ENCODE measurements at places on chromosomes 1 and 21.

DNA sequence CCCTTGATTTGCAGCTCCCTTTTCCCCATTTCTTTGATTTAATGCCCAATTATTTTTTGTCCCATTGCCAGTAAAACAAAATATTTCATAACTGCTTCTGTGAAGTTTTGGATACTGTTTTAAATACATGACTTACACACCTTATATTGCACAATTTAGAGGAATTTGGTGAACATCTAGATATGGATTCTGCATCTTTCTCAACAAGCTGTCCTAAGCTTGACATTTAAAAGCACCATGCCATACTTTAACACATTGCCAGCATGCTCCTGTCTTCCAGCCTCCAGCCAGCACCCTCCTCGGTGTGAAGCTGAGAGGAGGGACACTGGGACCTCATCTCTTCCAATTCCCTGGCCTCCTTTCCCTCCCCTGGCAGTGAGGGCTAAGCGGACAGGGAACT lies 167.6 kb downstream of the SEC16B start:
- DNase-seq = no peak

GRCh38 chr1:212607206-212607912 lies 1.2 kb upstream of the ATF3 start:
- peak; percentile 14 for DNase-seq

GRCh38 chr1:158002022-158002630 lies 8.7 kb downstream of the KIRREL1 start:
- DNase-seq = no peak

DNA sequence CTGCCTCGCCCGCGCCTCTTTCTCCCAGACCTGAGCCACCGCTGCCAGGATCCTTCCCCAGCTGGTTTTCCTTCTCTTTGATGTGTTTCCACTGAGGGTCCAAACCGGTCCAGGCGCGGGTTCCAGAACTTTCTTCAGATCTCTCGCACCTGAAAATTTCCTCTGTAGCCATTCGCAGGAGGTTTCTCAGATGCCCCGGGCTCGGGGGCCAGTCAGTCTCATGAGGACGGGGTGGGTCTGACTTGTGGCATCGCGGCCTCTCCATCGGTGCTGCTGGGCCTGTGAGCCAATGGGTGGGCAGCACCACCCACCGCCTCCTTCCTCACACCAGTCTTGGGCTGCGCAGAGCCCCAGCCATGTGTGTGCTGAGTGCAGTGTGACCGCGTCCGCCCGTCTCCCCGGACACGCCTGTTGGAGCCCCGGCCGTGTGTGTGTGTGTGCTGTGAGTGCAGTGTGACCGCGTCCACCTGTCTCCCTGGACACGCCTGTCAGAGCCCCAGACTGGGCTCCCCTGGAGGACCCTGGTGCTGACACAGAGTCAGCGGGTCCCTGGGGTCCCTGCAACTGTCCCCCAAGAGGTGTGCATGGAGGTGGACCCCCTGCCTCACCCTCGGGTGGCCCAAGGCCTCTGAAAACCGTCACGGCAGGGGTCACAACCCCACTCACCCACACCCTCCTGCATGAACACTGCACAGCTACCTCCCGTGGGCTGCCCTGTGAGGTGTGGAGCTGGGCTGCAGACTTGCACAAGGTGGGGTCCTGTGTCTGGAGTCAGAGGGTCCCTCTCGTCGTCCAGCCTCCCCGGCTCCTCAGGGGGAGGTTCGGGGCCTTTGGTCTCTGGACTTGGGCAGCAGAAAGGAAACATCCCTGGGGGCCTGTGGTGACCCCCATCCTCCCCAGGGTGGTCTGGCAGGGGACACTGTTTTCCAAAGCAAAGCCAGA lies 20.2 kb downstream of the COL18A1 start:
- DNase-seq = no peak

- DNase-seq = no peak
These were observed 47.0 kb upstream of the RAP1GAP start for GRCh38 chr1:21716169-21716568.

DNA sequence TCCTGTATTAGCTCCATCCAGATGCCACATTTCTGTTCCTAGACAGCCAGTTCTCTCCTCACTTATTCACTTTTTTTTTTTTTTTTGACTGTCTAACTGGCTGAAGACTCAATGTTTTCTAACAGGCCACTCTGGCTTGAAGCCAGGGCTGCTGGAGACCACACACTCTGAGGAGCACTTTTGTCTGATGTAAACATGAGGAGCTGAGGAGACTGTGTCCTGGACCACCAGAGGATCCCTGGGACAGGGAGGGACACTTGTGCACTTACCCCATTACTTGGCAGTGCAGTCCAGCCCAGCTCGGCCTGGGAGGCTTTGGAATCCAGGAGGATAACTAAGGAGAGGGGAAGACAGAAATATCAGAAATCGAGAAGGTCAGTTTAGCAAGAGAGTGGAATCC lies 2.4 kb downstream of the EPHA10 start:
- no peak for DNase-seq

GRCh38 chr1:99877568-99877967 lies 27.4 kb downstream of the AGL start:
- DNase-seq = no peak

GRCh38 chr1:154270833-154271232 lies 1.6 kb upstream of the HAX1 start:
- no peak for DNase-seq

GRCh38 chr1:217917281-217917887 lies 286.2 kb downstream of the SPATA17 start:
- no peak for DNase-seq

- DNase-seq = peak; percentile 10
These were observed 27.7 kb downstream of the DSTYK start for GRCh38 chr1:205183676-205184335.

DNA sequence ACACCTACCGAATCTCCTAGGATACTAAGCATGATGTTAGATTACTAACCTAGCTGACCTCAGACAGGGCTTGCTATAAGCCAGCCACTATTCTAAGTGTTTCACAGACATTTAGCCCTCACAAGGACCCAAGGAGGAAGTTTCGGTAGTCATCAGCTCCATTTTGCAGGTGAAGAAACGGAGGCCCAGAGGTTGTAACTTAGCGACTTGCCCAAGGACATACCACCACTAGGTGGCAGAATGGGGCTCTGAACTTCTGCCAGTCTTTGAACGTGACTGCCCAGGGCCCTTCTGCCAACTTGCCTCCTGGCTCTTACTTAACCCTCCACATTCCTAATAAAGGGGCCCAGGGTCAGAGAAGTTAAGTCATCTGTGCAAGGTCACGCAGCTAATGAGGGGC lies 283.5 kb downstream of the C1orf94 start:
- peak; percentile 54 for DNase-seq

DNA sequence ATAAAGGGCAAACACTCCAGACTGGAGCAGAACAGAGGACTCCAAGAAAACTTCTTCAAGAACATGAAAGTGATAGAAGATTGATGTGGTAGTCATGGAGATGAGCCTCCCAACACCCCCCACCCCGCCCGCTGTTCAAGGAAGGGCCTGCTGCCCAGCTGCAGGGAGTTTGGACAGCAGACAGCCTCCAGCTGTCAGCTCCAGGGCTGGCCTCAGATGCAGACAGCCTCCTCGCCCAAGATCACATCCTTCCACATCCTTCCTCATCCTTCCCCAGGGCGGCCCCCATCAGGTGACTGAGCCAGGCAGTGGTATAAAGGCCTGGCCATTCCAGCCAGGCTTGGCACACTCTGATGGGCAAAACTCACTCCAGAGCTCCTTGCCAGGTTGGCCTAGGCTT lies 24.6 kb downstream of the HMGN2 start:
- DNase-seq = no peak

DNA sequence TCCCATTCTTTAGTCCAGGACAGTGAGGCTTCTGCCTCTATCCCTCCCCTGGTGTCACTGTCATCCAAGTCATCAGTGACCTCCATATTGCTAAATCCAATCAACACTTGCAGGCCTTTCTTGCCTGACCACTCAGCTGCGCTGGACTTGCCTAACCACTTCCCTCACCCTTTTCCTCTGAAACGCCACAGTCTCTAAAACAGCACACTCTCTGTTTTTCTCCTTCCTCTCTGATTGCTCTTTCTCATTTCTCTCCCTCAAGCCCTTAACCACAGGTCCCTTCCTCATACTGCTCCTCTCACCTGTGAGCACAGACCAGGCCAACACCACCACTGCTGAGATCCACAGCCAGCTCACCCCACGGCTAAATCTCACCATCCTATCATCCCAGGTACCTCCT lies 17.5 kb downstream of the TAL1 start:
- DNase-seq = no peak

GRCh38 chr1:27980216-27980845 lies 20.6 kb downstream of the XKR8 start:
- DNase-seq = no peak

DNA sequence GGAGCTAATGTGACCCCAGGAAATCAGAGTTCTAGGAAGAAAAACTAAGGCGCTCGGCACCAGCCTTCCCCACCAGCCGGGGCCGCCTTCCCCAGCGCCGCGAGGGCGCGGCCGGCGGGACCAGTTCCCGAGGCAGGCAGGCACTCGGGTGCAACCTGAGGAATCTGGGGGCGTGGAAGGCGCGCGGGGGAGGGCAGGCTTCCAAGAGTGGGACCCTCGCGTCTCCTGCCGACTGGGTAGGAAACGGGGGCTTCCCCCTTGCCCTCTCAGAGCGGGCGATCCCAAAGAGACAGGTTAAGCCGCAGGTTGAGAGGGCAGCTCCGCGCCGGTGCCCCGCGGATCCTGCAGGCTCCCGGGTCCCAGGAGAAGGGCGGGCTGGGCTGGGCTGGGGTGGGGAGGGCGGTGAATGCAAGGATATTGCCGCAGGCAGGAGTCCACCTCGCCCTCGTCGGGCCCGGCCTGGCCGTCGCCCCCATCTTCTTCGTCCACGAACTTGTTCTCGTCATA lies 431 bp downstream of the ARPC5 start:
- DNase-seq = no peak

- DNase-seq = no peak
These were observed 199.8 kb downstream of the CRB1 start for GRCh38 chr1:197467881-197468280.

DNA sequence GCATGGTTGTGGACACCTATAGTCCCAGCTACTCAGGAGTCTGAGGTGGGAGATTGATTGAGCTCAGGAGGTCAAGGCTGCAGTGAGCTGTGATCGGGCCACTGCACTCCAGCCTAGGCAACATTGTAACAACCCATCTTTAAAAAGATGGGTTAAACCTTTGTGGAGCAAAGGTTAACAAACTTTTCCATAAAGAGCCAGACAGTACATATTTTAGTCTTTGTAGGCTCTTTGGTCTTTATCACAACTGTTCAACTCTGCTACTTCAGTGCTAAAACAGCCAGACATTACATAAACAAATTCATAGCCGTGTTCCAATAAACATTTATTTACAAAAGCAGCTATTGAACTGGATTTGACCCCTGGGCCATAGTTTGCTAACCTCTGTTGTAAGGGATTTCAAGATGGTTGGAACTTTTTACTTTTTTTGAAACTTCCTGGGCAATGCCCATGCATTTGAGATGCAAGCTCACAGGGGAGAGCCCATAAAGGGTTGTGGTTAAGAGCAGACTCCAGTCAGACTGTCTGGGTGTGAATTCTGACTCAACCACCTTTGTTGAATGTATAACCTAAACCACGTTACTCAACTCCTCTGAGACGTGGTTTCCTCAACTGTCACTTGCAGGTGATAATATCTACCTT lies 10.8 kb downstream of the INAVA start:
- peak; percentile 92 for DNase-seq

GRCh38 chr1:6401673-6402072 lies 8.1 kb upstream of the ACOT7 start:
- DNase-seq = peak; percentile 62

DNA sequence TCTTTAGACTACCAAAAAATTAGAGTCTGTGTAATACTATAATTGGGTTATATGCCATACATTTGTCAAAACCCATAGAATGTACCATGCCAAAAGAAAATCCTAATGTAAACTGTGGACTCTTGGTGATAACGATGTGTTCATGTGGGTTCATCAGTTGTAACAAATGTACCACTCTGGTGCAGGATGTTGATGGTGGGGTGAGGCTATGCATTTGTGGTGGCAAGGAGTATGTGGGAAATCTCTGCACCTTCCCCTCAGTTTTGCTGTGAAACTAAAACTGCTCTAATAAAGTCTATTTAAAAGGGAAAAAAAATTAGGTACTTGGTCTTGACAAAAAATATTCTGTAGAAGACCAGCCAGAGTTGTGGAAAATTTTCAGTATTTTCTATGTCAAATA lies 43.4 kb downstream of the INKA2 start:
- no peak for DNase-seq

GRCh38 chr1:167301355-167301754 lies 80.7 kb downstream of the POU2F1 start:
- no peak for DNase-seq

DNA sequence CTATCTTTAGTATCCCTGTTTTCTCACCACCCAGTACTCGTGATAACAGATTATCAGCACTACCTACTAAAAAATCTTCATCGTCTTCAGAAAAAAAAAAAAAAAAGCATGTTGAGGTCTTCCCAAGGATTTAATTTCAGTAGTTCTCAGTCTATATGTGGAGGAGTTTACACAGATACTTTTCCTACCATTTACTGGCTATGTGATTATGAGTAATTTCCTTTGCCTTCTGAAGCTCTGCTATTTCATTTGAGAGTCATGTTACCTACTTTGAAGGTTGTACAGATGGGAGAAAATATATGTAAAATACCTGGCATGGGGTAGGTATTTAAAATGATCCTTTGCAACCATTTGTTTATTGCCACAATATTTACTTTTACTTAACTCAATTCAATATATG lies 399.7 kb downstream of the NEGR1 start:
- DNase-seq = peak; percentile 49

GRCh38 chr1:230422221-230422981 lies 3.7 kb downstream of the PGBD5 start:
- DNase-seq = no peak

DNA sequence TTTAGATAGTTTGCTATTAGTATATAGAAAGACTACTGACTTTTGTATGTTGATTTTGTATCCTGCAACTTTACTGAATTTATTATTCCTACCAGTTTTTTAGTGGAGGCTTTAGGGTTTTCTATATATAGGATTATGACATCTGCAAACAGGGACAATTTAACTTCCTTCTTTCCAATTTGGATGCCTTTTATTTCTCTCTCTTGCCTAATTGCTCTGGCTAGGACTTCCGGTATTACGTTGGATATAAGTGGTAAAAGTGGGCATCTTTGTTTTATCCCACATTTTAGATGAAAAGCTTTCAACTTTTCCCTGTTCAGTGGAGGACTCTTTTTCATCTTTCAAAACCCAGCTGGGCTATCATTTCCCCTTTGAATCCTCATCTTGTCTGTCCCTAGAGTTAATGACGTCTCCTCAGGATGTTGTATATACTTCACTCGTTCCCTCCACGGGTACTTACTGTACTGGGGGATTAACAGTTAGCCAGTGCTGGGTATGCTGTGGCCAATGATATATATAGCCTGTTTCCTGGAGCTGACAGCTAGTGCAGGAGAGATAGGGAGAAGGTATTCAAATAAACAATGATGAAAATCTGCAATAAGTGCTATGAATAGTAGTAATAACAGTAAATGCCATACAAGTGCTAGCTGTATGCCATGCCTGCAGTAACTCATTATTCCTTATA lies 9.8 kb downstream of the ACOT11 start:
- DNase-seq = peak; percentile 30

DNA sequence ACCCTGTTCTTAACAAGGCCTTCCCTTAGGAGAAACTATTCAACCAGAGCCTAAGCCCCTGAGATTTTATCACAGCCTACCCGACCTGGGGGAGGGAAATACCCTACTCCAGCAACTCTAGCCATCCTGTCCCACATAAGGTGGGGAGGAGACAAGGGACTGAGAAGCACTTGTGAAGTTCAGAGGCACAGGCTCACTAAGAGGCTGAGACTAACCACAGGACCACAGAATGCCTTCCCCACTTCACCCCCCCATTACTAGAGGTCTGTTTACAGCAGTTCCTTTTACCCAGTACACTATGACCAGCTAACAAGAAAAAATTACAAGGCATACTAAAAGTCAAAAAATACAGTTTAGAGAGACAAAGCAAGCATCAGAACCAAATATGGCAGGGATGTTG lies 86.8 kb downstream of the TEX35 start:
- peak; percentile 40 for DNase-seq

Measured in NB4 (cell line).